Caco-2 (cell line): ENCODE measurements at places on chromosomes 1 and 21.
A peak's percentile ranks its signal among the peaks of the same experiment; 100 is the strongest.

GRCh38 chr21:45894450-45894825 is 87.1 kb upstream of the COL6A1 start:
- peak; percentile 15 for DNase-seq

GRCh38 chr21:33866826-33867225 is 48.8 kb downstream of the ATP5PO start:
- DNase-seq = no peak

DNA sequence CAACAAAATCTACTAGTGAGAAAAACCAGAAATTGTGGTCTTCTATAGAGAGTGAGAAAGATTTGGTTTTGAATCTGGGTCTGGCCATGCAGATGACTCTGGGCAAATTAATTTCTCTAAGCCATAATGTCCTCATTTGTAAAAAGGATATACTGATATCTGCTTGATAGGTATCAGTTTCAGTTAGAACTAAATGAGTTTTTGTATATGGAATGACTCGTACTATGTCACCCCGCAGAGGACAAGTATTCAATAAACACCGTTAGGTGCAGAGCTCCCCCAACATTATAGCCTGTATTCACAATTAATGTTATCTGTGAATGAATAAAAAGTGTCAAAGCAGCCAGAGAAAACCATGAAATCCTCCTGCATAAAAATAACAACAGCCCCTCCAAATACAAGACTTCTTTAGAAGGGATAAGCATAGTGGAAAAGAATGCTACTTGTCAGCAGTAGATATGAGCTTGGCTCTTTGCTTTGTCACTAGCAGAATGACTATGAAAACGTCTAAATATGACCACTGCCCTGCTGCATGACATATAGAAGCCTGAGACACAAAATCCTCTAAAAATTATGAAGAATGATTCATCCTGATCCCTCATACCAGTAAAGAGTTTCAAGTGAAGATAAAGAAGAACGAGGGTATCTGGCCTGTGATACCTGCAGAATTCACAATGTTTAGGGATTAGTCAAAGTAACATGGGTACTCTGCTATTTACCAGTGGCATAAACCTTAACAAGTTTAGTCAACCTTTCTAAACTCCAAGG is 17.8 kb downstream of the SCAF4 start:
- no peak for DNase-seq

GRCh38 chr1:239835946-239836440 is 255.7 kb upstream of the FMN2 start:
- no peak for DNase-seq

- no peak for DNase-seq
Measured at GRCh38 chr1:59366346-59366745, 69.5 kb downstream of the FGGY start.

DNA sequence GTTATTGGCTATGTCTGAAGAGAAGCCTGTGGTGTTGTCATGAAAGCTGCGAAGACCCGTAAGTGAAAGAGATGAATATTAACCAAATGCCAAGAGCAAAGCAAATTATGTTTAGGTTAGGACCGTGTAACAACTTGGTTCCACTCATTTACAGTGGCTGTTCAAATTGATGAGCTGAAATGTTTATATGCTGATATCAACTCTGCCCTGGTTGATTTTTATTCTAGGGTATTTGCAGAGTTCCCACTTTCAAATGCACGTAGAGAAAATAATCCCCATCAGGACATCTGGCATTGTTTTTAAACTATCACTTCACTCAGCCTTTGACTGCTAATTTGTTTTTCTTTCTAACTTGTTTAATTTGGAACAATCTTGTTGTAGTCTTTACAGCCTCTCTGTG is 581.6 kb upstream of the ADAMTS5 start:
- DNase-seq = no peak

- no peak for DNase-seq
Measured at GRCh38 chr1:31523769-31524168, 52.5 kb upstream of the TINAGL1 start.

- DNase-seq = no peak
Measured at GRCh38 chr1:87170931-87171598, 157.6 kb upstream of the LMO4 start.

- DNase-seq = peak; percentile 74
Measured at GRCh38 chr1:46036894-46037839, 95.3 kb downstream of the PIK3R3 start.

DNA sequence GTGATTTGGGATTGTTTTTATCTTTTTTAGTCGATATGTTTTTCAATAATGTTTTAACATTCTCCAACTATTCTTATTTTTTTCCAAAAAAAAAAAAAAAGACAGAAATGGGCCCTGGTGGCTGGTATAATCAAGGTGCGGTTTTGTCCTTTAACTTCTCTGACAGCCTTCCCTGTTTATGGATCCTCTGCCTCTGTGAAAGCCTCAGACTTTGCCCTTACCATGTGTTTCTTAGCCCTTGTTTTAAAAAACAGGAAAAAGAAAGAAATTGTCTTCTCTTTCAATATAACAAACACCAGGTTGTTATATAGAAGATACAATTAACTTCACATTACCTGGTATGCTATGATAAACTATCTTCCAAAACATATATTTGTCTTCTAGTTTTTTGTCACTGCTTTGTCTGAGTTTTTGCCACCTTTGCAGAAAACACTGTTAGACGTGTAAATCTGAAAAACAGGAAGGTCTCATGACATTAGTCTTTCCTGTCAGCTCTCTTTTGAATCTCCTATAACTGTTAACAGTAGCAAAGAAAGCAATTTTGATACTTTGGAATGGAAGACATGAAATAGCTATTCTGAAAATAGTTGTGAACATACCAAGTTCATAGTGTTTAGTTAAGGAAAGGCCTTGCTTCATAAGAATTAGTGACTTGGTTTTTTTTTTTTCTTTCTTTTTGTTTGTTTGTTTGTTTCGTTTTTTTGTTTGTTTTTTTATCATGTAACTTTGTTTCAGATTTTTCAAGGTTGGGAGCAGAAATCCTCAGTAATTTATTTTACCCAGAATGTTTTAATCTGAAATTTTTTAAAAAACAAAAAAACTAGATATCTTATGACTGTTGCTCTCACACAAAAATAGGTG is 31.7 kb upstream of the CACYBP start:
- no peak for DNase-seq

DNA sequence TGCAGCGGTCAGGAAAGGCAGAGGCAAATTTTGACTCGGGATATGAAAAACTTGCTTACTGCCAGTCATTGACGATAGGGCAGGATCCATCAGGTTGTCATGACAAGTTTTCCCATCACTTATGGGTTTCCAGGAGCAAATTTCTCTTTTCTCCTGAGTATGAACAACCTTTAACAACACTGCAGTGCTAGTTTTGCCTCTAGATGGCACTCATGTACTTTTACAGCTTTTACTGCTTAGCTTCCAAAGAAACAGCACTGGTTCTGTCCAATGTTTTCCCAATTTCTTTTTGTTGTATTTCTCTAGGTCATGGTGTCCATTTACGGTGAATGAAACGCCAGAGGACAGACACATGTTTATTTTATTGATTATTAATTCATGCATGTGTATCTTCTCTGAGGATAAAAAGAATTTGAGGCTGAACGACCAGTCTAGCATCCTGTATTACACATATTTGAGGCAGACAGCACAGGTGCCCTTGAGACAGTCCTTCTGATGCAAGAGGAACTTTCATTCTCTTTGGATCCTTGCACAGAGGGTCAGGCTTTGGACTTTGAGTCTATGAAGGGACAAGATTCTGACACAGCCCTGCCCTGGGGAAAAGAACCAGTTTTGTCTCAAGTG is 112.3 kb upstream of the TRABD2B start:
- DNase-seq = peak; percentile 48

GRCh38 chr21:27017246-27017645 is 50.4 kb upstream of the ADAMTS5 start:
- no peak for DNase-seq

DNA sequence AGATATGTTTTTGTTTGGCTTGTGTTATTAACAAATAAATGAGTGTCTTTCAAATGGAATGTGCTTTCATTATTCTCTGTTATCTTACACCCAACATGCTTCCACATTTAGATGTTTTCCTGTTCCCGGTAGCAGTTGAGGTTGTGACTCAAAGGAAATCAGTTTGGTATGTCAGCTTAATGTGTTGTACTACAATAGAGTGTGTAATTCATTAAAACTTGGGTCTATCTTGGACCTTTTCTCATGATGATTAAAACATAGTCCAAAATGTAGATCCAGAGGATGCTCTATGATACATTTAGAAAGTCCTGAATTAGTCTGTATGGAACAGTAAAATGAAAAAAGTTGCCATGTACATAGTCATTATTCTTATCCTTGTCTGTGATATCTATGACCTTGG is 26.7 kb downstream of the RTCA start:
- no peak for DNase-seq

DNA sequence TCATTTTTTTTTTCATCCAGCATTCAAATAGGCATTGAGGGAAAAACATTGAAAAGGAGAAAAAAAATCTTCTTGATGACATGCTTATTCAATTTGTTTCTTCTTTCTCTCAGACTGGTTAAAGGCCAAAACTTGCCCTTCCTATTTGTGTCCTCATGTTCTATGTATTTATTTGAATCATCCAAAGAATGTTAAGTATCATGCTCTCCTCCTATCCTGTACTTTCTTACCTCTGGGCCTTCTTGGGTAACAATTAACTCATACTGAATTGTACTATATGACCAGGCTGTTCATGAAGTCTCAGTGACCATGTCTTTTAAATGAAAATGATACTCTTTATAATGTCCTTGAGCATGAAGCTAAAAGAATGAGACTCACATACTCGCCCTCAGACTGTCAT is 36.5 kb upstream of the DENND1B start:
- no peak for DNase-seq

DNA sequence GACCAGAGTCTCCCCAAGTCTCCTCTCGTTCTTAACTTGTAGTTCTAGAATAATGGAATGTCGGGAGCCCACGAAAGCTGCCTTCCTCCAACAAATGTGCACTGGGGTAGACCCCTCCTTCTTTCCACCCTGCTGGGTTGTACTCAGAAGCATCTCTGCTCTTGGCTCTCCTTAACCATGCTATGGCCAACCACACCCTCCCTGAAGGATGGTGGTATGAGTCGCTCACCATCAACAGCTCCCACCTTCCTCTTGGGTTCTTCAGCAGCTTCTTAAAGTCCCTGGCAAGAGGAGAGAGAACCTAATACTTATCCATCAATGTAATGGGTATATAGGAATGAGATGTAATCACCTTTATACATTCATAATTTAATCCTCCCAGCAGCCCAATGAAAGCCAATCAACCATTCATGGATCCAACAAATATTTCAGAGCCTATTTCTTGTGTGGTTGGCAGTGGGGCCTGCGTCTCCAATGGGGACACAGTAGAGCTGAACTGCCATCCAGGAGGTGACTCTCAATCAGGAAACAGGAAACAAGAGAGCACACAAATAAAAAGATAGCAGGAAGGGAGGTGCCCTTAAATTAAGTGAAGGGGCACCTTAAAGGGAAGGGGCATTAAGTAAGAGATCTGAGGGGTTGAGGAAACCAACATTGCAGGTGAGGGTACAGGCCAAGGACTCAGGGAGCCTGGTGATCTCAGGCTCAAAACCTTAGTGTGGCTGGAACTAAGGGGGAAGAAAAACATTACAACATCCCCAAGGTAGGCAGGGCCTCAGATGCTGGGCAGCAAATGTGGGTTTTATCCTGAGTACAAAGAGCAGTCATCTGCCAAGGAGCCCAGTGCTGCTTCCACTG is 64.4 kb upstream of the ETS2 start:
- DNase-seq = no peak

DNA sequence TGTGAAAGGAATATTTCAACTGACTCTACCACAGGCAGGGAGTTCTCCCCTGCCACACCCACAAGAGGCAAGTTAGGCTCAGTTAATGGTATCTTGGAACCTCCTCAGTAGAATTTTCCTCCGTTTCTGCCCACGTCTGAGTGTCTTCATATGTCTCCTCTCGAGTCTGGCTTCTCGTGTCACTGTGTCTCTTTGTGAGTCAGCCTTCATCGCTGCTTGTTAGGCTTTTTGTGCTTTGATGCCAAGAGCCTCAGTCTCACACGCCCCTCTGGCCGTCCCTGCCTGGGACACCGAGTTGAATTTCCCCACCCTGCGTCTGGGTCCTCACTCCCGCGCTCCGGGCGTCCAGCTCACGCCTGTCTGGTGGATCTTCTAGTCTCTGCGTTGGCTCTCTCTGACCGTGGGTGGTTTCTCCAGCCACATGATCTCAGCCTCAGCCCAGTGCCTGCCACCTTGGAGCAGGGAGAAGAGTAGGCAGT is 125.7 kb upstream of the GADD45A start:
- DNase-seq = no peak

DNA sequence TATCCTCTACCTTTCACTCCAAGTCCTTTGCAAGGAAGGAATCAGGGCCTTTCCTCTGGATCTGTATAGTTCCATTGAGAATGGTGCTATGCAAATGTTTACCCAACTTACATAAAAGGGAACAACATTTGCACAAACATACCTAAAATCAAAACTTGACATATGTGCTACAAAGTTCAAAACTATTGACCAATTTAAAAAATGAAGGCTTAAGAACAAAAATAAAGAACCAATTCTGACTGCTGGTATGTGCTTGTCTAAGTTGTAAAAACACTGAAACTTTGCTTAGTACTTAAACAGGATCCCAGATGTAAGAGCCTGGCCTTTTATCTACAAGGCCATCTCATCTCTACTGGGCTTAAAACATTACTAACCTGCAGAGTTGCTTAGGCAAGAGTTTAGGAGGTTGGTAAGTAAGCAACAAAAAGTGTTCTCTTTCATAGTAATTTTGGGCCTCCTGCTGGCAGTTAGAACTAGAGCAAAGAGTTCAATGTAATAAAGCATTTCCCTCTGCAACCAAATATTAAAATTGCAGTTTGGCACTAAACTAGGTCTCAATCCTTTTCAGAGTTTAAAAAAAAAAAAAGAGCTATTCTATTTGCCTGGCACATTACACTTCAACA is 2.0 kb downstream of the SCMH1 start:
- peak; percentile 38 for DNase-seq

DNA sequence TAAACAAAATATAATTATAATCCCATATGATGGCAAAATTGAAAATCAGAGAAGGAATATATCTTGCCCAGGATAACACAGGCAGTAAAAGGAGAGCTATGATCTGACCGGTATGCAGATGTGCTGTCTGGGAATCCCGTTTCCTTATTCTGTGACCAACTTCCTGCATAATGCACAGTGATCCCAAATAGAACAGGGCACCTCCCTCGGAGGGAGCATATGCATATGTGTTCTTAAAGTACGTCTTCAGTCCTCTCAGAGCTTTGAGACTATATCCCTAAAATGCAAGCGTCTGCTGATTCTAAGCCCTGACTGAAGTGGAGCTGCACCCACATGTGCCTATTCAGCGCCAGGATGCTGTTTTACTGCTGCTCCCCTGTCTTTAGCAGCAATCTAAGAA is 366.1 kb upstream of the PTBP2 start:
- DNase-seq = no peak
